Renal cortex interstitium (tissue), 15 donors: ENCODE measurements at places on chromosomes 6 and 20. TPM values are rescaled to one million over a fixed set of nuclear protein-coding genes. Genes with fewer than 3 reads are reported as not detected.

GRCh38 chr6:48200869-48201390, 89.9 kb upstream of the PTCHD4 start:
- no peak for DNase-seq

Gene WFDC10A
- not detected for polyA plus RNA-seq

DNA sequence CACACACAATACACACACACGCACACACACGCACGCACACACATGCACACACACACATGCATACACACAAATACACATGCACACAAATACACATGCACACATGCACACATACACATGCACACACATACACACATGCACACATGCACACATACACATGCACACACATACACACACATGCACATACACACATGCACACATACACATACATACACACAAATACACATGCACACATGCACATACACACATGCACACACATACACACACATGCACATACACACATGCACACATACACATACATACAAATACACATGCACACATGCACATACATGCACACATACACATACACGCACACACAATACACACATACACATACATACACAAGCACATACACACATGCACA, 175.4 kb upstream of the RREB1 start:
- no peak for DNase-seq

DNA sequence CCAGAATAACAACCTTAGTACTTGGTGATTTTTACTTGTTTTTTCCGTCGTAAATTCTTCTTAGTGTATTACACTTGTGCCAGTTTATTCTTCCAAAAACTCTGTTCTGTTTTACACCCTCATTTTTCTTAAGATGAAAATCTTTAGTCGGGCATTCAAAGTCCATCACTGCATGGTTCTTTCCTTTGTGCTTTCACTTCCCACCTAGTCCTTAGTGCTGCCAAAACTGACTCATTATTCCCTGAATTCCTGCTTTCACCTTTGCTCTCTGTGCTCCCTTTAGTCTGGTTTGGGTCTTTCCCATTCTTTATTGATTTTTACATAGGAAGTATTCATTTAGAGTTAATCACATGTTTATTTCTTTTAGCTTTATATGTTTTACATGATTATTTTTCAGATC, 3.3 kb downstream of the TRMT11 start:
- no peak for DNase-seq

GRCh38 chr20:58238490-58238889, 10.0 kb upstream of the ANKRD60 start:
- DNase-seq, result no peak

DNA sequence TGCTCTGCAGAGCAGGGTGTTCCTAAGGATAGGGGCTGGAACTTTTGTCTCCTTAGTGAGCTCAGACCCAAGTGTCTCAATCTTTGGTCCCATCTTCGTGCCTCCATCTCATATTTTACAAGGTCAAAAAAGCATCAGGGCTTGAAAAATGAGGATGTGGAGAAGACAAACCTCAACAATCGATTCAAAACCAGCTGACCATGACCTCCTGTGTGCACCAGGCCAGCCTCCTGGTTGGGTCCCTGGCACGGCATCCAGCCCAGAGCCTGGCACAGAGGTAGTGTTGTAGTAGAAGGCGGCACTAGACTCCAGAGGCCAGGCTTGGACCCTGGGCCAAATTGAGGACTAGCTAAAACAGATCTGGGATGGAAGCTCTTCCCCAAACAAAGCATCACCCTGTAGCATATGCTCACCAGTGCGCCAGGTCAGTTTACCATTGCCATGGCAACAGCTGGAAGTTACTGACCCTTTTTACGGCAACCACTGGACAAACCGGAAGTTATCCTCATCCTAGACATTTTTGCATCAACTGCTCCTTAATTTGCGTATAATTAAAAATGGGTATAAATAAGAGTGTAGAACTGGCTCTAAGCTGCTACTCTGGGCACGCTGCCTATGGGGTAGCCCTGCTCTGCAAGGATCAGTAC, 69.3 kb upstream of the BLCAP start:
- no peak for DNase-seq
